T47D (cell line): ENCODE measurements at places on chromosomes 4 and X.

DNA sequence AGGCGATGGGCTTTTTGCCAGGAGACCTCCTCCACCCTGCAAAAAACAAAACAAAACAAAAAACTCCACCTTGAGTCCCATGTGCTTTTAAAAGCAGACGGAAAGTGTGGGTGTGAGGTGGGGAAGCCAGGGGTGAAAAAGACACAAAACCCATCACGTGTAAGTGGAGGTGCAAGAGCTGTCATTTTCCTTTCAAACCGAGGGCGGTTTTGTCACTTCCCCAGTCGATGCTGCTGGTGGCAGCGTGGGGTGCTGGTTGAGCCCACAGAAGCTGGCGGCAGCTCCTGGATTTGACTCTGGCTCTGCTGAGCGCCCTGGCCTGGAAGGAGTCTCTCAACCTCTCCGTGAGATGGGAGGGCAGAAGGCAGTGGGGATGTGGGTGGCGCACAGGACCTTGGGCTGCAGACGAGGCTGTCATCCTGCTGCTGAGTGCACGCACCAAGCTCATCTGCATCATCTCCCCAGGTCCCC, 110.0 kb downstream of the PSAPL1 start:
- no peak for DNase-seq

- DNase-seq, result no peak
These were observed 39.0 kb downstream of the ENPEP start for GRCh38 chr4:110514889-110515479.

GRCh38 chr4:29970626-29971025, 749.5 kb upstream of the PCDH7 start:
- DNase-seq, result peak; percentile 1

GRCh38 chr4:5186271-5187064, 135.2 kb downstream of the STK32B start:
- no peak for DNase-seq

DNA sequence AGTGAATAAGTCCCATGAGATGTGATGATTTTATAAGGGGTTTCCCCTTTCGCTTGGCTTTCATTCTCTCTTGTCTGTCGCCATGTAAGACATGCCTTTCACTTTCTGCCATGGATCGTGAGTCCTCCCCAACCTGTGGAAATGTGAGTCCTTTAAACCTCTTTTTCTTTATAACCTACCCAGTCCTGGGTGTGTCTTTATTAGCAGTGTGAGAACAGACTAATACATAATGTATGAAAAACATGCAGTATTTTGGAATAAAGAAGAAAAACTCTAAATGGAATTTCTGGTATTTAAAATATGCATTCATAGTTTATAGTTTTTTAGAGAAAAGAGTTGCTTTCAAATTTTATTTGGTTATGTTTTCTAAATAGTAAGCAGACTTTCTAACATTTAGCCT, 360.7 kb downstream of the PCDH7 start:
- DNase-seq, result no peak

- no peak for DNase-seq
These were observed 3.4 kb upstream of the SPIN4 start for GRCh38 chrX:63354484-63354883.

DNA sequence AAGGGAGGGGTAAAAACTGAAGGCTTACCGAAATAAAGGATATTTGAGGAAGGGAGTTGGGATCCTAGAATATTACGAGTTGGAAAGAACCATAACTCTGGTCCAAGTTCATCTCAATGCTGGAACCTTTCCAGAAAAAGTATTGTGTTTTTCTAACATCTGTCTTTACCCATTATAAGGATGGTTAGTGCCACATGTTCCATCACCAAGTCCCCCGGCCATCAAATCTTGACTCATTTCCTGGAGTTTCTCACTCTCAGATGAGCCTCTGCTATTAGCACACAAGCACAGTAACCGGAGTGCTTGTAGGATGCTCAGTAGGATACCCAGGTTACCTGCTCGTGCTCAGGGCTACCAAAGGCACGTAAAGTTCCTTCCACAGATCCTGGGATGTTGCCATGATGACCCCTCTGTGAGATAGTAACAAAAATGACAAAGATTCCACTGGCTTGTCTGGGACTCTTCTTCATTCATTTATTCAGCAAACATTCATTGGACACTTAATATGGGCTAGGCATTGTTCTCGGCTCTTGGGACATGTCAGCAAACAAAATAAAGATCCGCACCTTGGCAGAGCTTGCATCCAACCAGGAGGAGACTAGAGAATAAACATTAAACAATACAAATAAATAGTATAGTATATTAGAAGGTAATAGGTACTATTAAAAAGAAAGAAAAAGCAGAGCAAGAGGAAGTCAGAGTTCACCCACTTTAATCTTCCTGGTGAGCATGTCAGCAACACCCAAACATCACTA, 36.3 kb downstream of the PKD2 start:
- no peak for DNase-seq
